ENCODE measurements at places on chromosomes 5 and 9.

DNA sequence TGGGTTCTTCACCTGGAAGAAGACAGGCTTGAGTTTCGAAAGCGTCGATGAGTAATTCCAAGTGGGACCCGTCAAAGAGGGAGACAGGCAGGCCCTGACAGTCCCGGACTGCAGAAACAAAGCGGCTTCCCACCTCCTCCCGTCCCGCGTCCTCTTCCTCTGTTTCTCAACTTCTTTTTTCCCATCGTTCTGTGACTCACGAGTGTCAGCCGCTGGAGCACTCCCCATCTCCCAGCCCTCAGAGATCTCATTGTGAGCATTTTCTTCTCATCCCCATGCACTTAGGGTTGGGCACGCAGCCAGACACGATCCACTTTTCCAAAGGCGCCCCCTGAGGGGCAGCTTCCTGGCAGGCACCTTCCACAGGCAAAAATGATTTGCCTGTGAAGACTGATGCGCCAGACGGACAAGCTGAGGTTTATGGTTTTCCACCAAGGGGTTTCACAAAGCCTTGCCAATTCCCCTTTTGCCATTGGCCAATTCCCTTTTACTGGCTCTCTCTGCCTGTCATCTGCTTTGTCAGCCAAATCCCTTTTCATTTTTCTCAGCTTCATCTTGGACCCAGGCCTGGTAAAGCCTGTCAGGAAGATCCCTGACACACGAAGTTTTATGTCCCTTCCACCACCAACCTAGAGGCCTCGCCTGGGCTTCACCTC lies 86.5 kb upstream of the ANKRD55 start:
- DNase-seq, result no peak

DNA sequence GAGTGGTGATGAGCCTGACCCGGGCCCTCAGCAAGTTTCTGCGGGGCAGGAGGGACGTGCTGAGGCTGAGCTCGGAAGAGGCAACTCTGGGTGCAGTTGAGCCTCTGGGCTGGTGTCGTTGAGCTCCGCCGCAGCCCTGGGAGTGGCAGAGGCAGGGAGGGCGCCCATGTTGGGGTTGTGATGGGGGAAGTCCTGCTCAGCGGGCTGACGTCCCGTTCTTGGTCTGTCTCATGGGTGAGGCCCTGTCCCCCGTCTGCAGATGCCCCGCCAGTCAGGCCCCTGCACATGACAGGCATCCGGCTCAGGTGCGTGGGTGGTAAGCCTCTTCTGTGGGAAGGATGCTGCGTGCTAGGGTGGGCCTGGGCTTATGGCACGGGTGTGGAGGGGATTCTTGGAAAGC lies 64.3 kb downstream of the RXRA start:
- no peak for DNase-seq

DNA sequence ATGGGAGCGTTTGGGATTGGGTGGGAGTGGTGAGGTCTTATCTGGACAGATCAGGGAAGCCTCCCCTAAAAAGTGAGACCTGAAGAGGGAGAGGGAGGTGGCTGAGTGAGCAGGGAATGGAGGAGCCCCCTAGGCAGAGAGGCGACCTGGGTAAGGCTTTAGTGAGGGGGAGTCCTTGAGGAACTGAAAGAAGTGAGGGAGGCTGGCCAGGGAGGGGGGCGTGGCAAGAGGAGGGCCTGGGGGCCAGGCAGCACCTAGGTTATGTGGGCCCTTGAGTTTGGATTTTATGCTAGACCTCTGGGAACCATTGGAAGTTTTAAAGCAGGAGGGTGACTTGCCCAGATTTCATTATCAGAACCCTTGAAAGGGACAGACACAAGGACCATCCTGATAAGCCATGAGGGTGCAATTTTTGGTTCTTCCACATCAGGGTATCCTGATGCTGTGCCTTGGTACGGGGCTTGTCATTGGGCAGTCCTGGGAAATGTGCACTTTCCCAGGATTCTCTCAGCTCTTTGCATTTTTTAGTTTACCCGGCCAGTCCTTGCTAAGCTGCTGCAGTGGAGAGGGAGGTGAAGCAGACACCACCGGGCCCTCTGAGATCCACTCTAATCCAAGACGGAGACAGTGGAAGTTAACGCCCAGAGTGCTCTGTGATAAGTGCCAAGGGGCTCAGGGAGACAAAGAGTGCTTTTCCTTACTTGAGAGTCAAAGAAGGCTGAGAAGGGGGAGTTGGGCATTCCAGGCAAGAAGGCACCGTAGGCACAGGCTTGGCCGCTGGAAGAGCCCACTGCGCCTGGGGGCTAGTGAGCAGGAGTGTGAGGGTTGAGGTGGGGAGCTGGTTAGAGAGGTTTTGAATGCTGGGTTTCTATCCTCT lies 16.1 kb downstream of the GSN start:
- no peak for DNase-seq

- DNase-seq, result peak; percentile 46
Measured at GRCh38 chr5:54608423-54609085, 91.0 kb downstream of the SNX18 start.

DNA sequence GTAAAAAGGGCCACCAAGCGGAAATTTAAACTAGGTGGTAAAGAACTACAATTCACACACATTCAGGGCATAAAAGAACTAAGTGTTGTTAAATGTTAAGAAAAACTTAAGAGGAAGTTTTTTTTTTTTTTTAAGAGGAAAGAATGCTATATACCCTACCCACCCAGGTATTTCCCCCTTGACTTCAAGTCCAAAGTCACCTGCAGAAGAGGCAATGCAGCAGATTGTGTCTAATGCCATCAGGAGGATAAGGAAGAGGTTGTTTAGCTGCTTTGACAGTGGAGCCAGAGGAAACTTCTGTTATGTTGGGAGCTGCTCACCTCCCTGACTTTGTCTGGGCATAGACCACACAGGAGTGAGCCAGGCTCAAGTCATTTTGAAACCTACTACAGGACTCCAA lies 69.2 kb downstream of the MPDZ start:
- DNase-seq, result no peak

GRCh38 chr9:76530458-76531110 lies 71.6 kb downstream of the GCNT1 start:
- peak; percentile 39 for DNase-seq

DNA sequence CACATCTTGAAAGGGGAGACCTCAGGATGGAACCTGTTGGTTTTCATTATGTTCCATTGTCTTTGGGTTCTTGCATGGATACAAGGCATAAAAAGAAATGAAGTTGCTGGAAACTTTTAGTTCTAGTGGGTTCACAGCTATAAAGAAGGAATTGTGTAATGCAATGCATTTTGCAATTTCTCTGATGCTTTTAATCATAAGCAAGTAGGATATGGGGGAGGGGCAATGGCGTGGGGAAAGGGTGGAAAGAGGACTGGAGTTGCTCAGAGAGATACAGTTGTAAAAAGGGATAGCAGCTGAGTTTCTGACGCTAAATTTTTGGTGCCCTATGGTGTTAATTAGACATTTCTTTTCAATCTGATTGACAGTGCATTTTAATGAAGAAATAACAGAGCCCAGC lies 88.6 kb upstream of the FANCC start:
- DNase-seq, result peak; percentile 23

DNA sequence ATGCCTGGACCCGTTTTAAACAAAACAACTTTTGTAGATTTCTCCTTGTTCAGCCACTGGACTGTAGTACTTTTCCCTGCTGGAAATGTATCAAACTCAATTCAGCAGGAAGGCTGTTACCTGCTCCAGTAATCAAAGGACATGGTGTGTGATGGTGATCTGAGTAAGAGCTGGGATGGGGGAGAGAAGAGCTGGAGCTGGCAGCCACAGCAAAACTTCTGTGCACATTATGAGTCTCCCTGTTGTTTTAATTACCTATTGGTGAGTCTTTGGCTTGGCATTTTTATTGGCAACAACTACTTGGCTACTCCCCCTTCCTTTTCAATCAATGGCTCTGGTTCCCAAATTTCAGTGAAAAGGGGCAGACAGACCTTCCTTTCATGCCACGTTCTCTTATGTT lies 9.7 kb downstream of the NREP start:
- DNase-seq, result no peak

- no peak for DNase-seq
Measured at GRCh38 chr5:10724781-10725507, 36.1 kb downstream of the DAP start.

DNA sequence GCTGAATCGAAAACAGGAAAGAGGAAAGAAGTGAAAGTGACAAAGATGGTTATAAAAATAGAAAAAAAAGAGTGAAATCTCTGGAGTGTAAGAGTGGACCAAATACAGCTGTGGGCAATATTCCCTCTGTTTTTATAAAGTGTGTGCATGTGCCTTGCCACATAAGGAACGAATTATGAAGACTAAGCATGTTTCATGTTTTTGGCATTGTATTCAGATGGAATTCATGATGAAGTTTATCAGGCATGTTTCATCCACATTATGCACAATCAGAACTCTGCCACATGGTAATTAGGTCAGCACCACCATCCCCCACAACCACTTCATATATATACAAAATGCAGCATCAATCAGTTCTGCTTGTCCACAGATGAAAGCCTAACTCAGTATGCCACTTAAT lies 348.0 kb downstream of the ZNF608 start:
- no peak for DNase-seq

DNA sequence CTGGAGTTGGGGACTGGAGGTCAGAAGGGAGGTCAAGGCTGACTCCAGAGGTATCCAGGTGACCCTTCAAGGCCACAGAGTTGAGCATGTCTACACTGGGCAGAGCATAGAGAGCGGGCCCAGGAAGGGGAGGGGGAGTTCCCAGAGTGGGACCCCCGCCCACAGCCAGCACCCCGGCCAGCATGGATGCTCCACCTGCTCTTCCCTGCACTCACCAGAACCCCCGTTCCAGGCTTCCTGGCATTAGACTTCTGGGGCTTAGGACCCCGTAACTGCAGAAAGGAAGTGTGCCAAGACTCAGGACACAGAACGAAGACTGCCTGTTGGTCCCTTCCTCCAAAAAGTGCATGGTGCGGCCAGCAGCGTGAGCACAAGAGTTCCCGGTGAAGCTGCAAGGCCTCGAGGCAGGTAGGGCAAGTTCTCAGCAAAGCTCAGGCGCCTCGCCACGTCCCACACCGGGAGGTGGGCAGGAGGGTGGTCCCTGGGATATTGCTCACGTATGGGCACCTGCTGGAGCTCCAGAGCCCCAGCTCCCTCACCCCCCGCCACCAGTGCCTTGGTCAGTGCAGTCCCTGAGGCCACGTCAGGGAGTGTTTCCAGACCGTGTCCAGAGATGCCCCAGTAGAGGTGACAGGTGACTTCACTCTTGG lies 13.8 kb downstream of the ABO start:
- DNase-seq, result no peak

- DNase-seq, result peak; percentile 29
Measured at GRCh38 chr5:141245250-141245717, at the start of gene PCDHB15. PCDHB15 (plus strand) TSS chr5:141245395; CDS start chr5:141245579, 184 bp downstream.

DNA sequence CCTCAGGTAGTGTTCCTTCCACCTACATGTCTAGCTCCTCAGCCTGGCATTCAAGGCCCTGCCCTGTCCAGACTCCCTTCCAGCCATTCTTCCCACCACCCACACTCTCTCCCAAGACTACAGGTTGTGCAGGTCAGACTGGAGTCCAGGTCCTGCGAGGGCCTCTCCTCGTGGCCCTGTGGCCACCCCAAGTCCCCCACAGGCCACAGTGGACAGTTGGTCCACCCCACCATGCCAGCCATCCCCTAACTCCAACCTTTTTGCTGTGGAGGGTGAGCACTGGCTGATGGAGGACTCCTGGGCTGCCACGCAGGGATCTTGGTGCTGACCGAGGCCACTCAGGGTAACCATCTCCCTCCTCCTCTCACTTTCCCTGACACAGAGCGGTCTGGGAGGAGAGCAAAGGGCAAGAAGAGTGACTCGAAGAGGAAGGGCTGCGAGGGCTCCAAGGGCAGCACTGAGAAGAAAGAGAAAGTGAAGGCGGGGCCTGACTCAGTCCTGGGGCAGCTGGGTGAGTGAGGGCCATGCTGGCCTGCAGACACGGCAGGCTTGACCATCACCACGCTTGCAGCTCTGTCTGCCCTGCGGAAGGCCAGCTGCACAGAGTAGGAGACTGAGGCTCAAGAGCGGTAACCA lies 51.0 kb downstream of the JADE2 start:
- DNase-seq, result no peak

GRCh38 chr9:19028835-19029451 lies 4.1 kb downstream of the SAXO1 start:
- peak; percentile 78 for DNase-seq

- no peak for DNase-seq
Measured at GRCh38 chr5:89315286-89316100, 432.5 kb upstream of the MEF2C start.

GRCh38 chr5:66881480-66882161 lies 285.4 kb downstream of the MAST4 start:
- no peak for DNase-seq

- no peak for DNase-seq
Measured at GRCh38 chr5:54915466-54916027, 69.8 kb downstream of the ESM1 start.

DNA sequence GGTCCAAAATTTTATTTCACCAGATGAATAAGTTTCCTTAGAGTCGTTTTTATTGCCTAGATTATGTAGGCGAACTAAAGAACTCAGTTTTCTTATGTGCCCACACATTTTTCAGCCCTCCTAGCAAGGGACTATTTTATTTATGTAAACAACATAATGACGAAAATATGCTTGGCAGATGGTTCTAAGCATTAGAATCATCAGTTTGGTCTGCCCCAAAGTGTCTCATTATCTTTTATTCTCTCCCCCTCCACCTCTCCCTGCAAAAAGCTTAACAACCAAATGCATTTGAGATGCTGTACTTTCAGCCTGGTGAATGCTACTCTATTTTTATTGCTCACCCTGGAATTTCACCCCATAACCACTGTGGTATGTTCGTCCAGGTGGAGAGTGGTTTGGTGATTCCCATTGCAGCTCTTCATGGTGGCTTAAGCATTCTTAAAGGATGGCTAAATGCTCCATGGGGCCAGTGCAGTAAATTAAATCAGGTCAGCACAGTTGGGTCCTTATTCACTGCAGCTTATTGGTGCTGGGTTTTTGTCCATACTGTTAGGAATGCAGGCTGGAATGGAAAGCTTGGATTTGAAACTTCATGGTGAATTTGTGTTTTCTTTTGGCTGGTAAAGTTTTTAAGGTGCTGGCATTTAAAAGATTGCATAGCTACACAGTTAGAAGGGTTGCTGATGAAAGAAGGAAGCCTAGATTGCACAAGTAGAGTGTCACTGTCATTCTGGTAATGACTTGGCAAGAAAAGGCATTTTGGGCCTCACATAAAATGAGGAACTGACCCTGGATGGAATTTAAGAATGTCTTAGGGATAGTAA lies 39.2 kb downstream of the TLE4 start:
- peak; percentile 91 for DNase-seq

GRCh38 chr5:82129723-82130285 lies 148.3 kb downstream of the RPS23 start:
- DNase-seq, result no peak

GRCh38 chr9:135857843-135858242 lies 49.5 kb downstream of the CAMSAP1 start:
- DNase-seq, result no peak

Data from hematopoietic multipotent progenitor cell treated with erythropoietin and hydrocortisone succinate and interleukin-3 and kit ligand, for 4 days (in vitro differentiated cells).